Activated T-helper 1 cell treated with Interleukin-2 at 50 U/mL for 16 hours (primary cell): ENCODE measurements at places on chromosomes 11 and 22.

GRCh38 chr22:49301398-49302149 lies 526.1 kb downstream of the BRD1 start:
- no peak for DNase-seq

DNA sequence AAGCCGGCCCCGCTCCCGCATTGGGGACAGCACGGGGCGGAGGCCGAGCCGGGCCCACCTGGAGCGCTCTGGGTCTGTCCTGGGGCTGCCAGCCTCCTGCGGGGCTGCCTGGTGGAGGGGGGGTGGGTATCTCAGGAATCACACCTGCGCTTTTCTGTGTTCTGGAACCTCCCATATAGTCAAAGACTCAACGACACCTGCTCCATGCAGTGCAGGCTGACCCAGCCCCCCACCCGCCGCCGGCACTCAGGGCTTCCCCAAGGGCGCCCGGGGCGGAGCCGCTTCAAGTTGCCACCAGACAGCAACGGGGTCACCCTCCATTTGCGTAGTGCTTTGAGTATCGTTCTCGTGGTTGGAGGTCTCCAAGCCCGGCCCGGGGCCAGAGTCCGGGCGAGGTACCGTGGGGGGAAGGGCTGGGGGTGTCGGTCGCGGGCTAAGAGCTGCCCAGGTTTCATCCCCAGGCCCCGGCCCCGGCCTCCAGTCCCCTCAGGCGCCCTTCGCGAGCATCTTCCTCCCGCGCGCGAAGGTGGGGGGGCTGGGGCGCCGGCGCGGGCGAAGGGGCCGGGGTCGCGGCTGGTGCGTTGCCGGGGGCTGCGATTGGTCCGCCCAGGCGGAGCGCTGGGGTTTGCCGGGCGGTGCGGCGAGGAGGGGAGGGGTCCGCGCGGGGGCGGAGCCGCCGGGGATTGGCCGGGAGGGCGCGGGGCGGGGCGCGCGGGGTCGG lies 6.6 kb downstream of the TSPAN4 start:
- DNase-seq: no peak

DNA sequence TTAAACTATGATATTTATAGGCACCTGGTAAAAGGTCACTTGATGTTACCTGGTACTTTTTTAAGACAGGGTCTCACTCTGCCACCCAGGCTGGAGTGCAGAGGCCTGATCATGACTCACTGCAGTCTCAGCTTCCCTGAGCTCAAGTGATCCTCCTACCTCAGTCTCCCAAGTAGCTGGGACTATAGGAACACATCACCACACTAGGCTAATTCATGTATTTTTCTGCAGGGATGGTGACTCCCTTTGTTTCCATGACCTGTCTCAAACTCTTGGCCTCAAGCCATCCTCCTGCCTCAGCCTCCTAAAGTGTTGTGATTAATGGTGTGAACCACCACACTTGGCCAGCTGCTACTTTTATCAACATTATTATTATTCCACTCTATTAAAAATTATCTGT lies 47.6 kb downstream of the OR4C45 start:
- DNase-seq: no peak

- no peak for DNase-seq
Observed at GRCh38 chr11:64314805-64315561, 2.4 kb downstream of the TRMT112 start.

GRCh38 chr22:22867996-22868715 lies 19.5 kb upstream of the IGLL5 start:
- DNase-seq: no peak

DNA sequence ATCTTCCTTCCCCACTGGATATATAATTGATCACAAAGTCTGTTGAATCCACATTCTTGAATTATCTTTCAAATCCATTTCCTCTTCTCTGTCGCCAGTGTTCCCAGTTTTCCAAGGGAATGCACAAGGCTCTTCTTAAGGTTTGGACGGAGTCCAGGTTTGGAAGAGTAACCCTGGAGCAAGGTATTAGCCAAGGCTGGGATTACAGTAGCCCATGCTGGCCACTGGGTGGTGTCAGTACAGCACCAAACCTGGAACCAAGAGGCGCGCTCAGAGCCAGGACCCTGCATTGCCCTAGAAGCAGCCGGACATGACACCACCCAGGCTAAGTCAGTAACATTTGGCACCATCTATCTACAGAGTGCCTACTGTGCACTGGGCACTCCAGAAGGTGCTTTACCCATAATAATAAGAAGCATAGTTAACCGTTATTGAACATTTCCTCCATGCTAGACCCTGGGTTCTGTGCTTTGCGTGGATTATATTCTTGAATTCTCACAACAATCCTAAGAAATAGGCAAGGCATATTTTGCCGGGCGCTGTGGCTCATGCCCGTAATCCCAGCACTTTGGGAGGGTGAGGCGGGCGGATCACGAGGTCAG lies 48.0 kb upstream of the CLPB start:
- peak; percentile 9 for DNase-seq

DNA sequence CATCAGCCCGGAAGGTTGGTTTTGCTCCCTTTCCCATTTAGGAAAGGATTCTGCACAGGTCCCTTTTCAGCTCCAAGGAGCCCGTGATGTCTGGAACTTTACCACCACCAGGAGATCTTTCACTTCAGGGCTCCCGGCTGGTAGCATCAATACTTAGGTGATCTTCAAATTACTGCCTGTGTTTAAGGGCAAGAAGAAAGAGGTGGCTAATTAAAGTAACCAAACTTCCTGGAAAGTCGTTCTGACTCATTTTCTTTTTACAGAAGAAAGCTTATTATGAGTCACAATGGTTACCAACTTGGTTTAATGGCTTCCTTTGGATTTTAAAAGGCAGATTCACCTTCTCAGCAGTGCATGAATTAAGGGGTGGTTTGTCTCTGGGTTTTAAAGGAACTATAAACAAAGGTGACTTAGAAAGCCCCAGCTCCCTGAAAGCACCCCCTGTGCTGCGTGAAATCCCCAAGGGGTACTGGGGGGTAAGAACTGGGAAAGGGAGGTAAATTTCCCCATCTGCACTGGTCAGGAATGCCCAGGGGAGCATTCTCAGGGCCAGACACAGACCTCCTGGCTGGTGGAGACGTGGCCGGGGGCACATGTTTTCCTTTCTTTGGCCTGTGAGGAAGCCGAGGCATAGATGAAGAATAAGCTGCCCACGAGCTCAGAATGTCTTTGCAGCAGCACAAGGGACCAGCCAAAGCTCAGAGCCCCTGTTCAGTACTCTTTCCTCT lies 8.8 kb downstream of the POU2F3 start:
- no peak for DNase-seq

DNA sequence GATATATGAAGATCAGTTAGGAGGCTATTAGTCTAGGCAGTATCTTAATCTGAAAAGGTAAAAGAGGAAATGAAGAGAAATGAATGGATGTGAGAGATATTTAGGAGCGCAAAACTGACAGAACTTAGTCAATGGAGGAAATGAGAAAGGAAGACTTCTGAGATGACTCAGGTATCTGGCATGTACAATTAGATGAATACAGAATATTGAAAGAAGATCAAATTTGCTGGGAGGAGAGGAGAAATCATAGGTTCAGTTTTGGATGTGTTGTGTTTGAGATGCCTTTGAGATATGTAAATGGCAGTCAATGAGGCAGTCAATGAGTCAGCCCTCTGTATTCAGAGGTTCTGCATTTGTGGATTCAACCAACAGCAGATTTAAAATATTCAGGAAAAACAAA lies 42.9 kb upstream of the GAB2 start:
- no peak for DNase-seq

DNA sequence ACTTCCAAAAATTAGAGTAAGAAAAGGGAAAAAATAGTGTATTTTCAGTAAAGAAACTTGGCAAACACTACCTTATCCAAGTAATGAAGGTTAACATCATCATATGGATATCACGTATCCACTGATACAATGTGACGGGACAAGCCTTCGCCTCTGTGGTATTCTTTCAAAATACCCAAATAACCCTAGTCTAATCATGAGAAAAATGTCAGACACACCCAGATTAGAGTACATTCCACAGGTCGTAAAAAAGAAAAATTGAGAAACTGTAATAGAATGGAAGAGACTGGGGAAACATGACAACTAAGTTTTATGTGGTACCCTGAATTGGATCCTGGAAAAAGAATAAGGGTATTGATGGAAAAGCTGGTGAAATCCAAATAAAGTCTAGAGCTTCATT lies 48.9 kb downstream of the NARS2 start:
- DNase-seq: no peak

- no peak for DNase-seq
Observed at GRCh38 chr11:64566915-64567891, 23.8 kb upstream of the SLC22A12 start.
